Tibial nerve (tissue), 4 donors: ENCODE measurements at places on chromosomes 5 and 9. TPM values are rescaled to one million over a fixed set of nuclear protein-coding genes. Genes with fewer than 3 reads are reported as not detected.

The PCSK5 gene
- total RNA-seq: 12.5 TPM

The MORN5 gene
- not detected for total RNA-seq

The XRCC4 gene
- total RNA-seq: 8.5 TPM

The CCL27 gene
- total RNA-seq: not detected

The RNF183 gene
- total RNA-seq: not detected

The TJP2 gene
- 160 TPM for total RNA-seq

The CCL28 gene
- total RNA-seq: 7.5 TPM

The FGD3 gene
- 13.8 TPM for total RNA-seq

The PCDHGA7 gene
- total RNA-seq: 9.6 TPM

The HMMR gene
- 0.78 TPM for total RNA-seq

The ENG gene
- total RNA-seq: 24.9 TPM

The MAP1B gene
- total RNA-seq: 587 TPM

The ENHO gene
- 2.7 TPM for total RNA-seq

The CER1 gene
- not detected for total RNA-seq

The NOL6 gene
- total RNA-seq: 25.7 TPM

The ZFP37 gene
- 2.9 TPM for total RNA-seq

The AMBP gene
- not detected for total RNA-seq

The NDOR1 gene
- total RNA-seq: 12.7 TPM

The IL4 gene
- not detected for total RNA-seq

The KLF9 gene
- total RNA-seq: 354 TPM

The PRLR gene
- 0.84 TPM for total RNA-seq

The HRCT1 gene
- total RNA-seq: 15.5 TPM

The N4BP3 gene
- total RNA-seq: 0.90 TPM

The RGMB gene
- 36.3 TPM for total RNA-seq

The ACTBL2 gene
- total RNA-seq: not detected

The SPINK6 gene
- total RNA-seq: not detected

The SLC36A2 gene
- 13.4 TPM for total RNA-seq

The ANKRD31 gene
- 1.5 TPM for total RNA-seq

The MARVELD2 gene
- 0.84 TPM for total RNA-seq

The HAVCR1 gene
- not detected for total RNA-seq

The LCN15 gene
- not detected for total RNA-seq

The GABRA6 gene
- total RNA-seq: not detected

The EGR1 gene
- total RNA-seq: 12.5 TPM

The IARS1 gene
- total RNA-seq: 52.2 TPM
